ENCODE measurements at places on chromosomes 6 and 20.
A peak's percentile ranks its signal among the peaks of the same experiment; 100 is the strongest.

DNA sequence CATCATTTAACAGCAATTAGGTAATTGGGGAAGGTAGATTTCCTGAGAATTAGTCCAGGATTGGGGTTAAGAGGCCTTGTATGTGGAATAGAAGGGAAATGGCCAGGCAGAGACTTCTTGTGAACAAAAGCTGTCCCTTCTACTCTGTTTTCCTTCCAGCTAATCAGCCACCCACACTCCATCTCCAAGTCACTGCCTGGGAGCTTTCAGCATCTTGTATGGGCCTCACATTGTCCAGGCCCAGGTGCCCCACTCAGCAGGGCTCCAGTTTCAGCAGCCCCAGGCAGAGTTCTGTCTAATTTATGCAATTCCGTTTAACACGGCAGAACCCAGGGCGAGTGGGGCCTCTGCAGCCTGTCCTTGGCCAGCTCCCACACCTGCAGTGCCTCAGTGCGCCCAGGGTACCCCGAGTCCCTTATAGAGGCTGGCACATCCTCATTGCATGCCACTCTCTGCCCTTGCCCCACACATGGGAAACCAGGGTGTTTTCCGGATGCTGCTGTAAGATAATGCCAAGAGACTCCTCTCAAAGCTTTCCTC is 113.0 kb downstream of the EDN3 start:
- DNase-seq = no peak

DNA sequence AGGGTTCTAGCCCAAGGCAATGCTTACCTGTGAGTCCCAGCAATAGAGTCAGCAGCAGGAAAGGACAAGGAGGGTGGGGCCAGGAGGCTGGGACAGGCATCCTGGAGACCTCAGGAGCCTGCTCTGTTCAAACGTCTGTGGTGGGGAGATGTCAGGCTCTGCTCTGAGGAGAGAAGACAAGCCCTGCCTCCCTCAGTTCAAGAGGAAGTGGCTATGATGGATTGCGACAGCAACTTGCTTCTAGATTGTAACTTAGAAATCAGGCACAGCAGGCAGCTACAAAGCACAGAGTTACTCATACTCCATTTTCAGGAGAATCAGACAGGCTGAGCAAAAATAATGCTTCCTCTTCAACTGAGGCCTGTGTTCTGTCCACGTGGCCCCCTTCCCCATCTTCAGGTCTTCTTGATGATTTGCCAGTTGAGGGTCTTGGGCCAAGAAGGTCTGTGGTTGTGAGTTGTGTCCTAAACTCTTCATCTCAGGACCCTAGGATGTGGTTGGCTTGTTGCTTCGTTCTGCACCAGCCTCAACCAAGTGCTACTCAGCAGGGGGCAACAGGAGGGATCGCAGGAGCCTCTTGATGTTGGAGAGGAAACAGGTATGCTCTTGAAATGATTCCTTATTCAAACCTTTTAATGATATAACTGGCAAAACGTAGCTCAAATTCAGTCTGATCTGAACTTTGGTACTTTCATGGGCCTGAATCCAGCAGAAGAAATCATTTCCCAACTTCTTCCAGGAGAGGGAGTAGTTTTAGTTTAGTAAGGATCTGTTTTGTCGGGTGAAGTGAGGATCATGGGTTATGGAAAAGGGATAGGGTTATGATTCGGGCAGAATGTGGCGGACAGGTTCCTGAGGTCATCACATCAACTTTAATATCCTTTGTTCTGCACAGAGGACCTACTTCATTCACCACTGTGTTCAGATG is 31.0 kb downstream of the SIRPB1 start:
- DNase-seq = no peak

- DNase-seq = no peak
Measured at GRCh38 chr6:36955671-36956445, 1.3 kb downstream of the PI16 start.

GRCh38 chr20:62642051-62642665 is at the start of gene SLCO4A1:
Gene SLCO4A1, plus strand, starts transcription at chr20:62642503. Its CDS starts 13,952 bp downstream, at chr20:62656455.
- no peak for DNase-seq

- DNase-seq = no peak
Measured at GRCh38 chr6:11869672-11870340, 91.2 kb upstream of the ADTRP start.

DNA sequence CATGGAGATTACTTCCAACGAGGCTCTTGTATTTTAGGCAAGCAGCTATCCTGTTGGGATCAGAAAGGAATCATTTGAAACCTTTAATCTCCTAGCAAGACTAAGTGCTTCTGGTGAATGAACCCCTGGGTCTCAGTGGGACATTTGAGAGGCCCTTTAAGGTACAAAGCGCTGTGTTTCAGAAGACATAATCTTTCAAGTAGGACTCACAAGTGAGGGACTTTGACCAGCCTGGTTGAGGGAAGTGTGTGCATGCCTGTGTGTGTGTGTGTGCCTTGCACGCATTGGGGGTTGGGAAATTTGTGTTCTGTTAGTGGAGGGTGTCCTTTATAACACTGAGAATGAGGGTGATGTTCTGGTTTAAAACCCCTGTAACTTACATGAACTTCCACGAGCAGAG is 64.4 kb upstream of the KCNG1 start:
- DNase-seq = no peak

DNA sequence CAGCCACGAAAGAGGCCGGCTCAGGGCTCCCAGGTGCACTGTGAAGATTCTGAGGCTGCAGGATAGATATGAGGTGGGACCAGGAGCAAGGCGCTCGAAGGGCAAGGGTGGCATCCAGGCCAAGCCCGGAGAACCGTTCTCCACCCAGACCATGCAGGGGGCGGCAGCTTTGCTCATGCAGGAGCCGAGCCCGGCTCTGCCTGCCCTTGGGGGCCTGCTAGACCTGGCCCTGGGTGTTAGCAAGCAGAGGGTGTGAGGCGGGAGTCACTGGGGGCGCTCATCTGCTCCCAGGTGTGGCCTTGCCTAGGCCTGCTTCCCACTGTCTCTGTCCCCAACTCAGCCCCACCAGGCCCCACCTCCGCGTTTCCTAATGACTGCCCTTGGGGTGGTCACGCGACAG is 59.4 kb downstream of the WDR27 start:
- no peak for DNase-seq

DNA sequence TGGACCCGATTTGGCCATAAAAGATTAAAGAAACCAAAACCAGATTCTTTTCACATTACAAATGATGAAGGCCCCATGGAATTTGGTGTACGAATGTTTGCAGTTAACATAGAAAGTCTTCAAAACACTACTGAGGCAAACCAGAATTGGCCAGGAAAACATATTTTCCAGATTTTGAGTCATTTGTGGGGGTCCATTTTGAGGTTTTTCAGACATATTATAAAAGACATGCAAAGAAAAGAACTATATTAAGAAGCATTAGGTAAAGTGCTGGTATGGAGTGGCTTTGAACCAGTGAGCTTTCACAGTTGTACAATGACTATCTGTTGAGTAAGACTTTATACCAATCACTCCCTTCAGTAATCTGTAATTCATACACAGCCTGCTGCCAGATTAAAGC is 168.9 kb upstream of the COL21A1 start:
- no peak for DNase-seq

DNA sequence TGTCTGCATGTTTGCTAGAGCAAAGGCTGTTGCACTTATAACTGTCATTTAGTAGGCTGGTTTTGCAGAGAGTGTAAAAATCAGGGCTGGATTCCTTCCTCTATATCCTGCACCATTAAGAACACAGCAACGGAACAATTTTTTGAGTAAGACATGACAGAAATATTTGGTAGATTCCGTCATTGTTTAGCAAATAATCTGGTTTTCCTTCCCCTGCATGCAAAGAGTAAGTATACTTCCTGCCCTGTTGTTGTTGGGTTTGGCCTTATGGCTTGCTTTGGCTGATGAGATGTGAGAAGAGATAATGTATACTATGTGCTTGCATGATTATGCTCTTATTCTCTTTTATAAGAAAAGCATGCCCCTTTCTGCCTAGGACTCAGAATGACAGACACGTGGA is 23.8 kb downstream of the MANEA start:
- no peak for DNase-seq

DNA sequence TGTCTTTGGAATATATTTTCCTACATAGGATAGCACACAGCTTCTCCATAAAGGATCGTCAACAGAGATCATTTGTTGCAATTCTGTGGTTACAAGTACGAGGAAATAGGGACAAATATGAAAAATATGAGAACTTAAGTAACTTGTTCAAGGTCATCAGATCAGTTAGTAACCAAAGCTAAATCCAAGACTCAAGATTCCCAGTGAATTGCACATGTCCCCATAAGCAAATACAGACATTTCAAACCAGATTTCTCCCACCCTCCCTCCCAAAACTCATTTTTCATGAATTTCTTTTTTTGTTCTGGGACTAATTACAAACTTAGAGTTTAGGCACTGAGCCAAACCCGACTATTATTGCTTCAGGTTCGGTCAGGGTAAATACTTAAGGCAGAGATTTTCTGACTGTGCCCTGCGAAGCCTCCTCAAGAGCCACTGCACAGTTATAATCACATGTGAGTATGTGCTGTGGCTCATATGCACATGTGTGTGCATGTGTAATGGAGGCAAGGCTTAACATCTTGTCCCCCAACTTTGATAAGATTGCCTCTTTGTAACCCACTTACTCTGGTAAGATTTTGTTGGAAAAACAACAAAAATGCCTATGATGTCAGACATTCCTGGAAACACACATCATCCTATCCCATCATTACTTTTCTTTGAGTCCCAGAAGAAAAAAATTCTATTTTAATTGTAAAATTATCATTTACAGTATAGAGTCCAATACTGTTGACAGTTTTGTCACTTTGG is 216.2 kb downstream of the CD83 start:
- no peak for DNase-seq

GRCh38 chr20:61569825-61570224 is 317.8 kb downstream of the CDH4 start:
- no peak for DNase-seq

GRCh38 chr6:34810936-34811632 is 19.2 kb downstream of the BLTP3A start:
- no peak for DNase-seq

DNA sequence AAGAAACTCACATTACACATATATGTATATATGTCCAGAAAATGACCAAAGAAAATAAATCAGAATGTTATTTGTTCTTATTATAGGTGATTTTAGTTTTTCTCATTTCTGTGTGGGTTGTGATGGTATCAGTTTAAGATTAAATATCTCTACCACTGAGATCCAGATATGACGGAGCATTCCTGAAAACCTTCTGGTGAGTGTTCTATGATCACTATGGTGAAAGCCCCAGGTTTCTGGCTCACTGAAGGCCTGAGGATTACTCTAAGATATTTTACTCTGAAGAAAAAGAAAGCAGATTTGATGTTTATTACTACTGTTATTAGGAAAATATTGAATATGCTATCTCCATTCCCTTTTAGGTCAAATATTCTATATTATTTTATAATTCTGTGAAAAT is 62.8 kb upstream of the L3MBTL3 start:
- DNase-seq = no peak

GRCh38 chr6:25197111-25197510 is 82.1 kb upstream of the CARMIL1 start:
- no peak for DNase-seq

DNA sequence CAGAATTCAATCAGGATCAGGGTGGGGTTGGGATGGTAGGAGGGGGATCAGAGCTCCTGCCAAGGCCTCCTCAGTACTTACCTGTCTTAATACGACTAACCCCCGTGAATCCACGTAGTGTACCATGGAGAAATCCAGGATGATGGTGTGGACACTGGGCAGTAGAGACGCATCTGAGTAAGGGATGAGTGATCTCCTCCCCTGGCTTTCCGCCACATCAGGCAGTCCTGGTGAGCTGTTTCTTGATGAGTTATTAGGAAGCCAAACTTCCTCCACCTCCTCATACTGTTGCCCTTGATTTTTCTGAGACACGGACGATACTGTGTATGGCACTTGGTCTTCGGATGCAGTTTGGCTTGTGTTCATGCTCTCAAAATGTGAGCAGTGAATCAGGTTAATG is 34.2 kb upstream of the SRPK1 start:
- no peak for DNase-seq

DNA sequence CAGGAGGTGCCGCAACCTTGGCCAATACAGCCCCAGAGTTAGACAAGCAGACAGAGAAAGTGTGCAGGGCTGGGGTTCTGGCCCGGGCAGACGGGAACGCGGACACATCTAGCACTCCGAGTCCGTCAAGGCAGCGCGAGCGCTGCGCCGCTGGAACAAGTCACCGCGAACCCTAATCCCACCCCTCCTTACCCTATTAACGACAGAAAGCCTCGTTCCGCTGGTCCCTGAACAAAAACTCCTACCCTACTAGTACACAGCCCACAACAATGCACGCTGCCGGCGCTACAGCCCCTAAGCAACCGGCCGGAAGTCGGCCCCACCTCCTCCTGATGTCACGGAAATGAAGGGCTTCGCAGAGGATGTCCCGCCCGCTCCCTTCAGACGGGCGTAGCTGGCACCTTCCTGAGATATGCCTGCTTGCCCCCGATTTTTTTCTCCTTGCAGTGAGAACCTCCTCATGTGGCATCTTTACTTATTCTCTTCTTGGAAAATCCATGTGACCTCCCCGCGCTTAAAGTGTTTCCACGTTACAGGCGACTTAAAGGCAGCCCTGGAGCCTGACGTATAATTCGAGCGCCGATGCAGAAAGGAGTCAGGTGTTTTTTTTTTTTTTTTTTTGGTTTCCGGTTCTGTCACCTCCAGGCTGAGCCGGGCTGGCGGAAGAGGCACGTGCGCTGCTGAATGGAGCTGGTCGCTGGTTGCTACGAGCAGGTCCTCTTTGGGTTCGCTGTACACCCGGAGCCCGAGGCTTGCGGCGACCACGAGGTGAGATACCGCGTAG is at the start of the genes C6orf52 and PAK1IP1:
TSS of gene C6orf52 (minus strand) at position 315 of the 784 bp plus-strand sequence. CDS start 7,066 bp downstream, outside the sequence.
TSS of gene PAK1IP1 (plus strand) at position 671 of the 784 bp plus-strand sequence. CDS start at position 685, 14 bp downstream.
- peak; percentile 91 for DNase-seq

- DNase-seq = no peak
Measured at GRCh38 chr20:15756754-15757115, 816.5 kb downstream of the KIF16B start.

GRCh38 chr6:117329926-117330325 is 64.6 kb downstream of the VGLL2 start:
- DNase-seq = no peak

- no peak for DNase-seq
Measured at GRCh38 chr20:5945963-5946362, 4.4 kb downstream of the TRMT6 start.

DNA sequence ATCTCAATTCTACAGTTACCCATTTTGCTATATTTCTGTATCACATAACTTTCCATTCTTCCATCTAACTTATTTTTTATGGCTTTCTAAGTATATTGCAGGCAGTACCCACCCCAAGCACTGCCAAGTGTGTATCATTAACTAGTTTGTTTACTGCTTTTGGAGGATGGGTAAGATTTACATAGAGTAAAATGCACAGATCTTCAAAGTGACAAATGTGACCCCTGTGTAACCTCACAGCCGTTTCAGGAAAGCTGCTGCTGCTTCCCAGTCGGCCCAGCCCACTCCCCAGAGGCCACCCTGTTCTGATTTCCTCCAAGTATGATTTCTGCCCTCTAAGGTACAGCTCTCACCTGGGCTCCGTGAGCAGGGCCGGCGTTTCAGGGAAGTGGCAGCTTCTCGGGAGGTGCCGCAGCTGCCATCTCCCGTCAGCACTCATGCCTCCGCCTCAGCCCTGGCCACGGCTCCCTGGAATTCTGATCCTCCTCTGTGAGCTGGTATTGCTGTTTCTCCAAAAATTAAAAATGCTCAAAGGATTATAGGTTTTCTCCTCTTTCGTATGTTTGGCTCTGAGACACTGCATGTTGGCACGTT is 15.0 kb upstream of the MAP1LC3A start:
- no peak for DNase-seq

GRCh38 chr20:35329435-35330139 is 37.4 kb upstream of the FAM83C start:
- no peak for DNase-seq

All from forelimb muscle (tissue), 1 donor.